ENCODE measurements at places on chromosomes 2 and 18.
A peak's percentile ranks its signal among the peaks of the same experiment; 100 is the strongest.

GRCh38 chr2:11419781-11420180, 46.2 kb downstream of the E2F6 start:
- DNase-seq: no peak

- DNase-seq: peak; percentile 6
Measured at GRCh38 chr2:120963997-120964705, 228.5 kb downstream of the GLI2 start.

GRCh38 chr18:21762181-21762772, 21.7 kb downstream of the MIB1 start:
- no peak for DNase-seq

- no peak for DNase-seq
Measured at GRCh38 chr2:212295571-212295970, 243.0 kb downstream of the ERBB4 start.

DNA sequence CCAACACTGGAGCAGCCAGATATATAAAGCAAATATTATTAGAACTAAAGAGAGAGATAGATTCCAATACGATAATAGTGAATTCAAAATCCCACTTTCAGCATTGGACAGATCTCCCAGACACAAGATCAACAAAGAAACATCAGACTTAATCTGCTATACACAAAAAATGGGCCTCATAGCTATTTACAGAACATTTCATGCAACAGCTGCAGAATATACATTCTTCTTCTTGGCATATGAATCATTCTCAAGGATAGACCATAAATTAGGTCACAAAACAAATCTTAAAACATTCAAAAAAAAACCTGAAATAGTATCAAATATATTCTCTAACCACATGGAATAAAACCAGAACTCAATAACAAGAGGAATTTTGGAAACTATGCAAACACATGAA, 23.8 kb upstream of the BAZ2B start:
- DNase-seq: no peak

DNA sequence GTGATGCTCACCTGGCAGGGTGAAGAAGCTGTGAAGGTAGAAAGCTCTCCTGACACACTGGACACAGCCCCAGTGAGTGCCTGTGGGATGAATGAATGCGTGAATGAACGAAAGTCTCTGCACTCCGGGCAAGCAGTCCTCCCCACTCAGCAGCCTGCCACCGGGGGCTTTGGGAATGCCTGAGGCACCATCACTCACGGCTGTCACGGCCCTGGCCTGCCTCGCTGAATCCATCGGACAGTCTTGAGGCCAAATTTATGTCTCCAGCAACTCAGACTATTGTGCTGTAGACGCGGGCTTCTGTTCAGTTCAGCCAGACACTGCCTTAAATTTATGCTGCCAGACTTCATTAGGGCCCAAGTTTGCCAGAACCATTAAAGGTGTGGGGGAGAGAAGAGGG, 62.9 kb upstream of the TEX51 start:
- no peak for DNase-seq

DNA sequence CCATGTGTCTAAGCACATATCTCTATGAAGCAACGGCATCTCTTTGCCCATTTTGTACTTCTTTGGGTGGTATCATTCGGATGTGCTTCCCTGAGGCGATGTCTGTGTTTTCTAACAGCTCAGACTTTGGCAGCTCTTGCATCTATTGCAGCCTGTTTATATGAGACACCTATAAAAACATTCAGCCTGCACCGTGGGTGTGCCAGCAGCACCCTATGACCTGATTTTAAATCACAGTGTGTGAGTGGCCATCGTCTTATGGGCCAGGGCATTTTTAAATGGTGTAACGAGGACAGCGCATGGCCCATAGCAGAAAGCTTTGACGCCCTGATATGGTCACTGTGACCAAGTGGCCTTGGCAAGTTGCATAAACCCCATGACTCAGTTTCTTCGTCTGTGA, 12.9 kb downstream of the NPAS2 start:
- DNase-seq: no peak

DNA sequence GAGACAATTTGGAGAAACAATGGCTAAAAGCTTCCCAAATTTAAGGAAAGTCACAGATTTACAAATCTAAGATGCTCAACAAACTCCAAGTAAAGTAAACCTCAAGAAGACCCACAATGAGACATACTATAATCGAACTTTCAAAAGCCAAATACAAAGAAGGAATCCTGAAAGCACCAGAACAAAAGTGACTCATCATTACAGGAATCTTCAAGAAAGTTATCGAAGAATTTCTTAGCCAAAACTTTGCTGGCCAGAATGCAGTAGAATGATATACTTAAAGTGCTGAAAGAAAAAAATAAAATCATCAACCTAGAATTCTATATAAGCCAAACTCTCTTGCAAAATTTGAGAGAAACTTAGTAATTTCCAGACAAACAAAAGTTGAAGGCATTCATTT, 106.5 kb upstream of the TMEM200C start:
- DNase-seq: no peak

- peak; percentile 16 for DNase-seq
Measured at GRCh38 chr2:108184419-108184818, 55.3 kb upstream of the SULT1C3 start.

- DNase-seq: no peak
Measured at GRCh38 chr18:44914028-44914427, 233.3 kb downstream of the SETBP1 start.

DNA sequence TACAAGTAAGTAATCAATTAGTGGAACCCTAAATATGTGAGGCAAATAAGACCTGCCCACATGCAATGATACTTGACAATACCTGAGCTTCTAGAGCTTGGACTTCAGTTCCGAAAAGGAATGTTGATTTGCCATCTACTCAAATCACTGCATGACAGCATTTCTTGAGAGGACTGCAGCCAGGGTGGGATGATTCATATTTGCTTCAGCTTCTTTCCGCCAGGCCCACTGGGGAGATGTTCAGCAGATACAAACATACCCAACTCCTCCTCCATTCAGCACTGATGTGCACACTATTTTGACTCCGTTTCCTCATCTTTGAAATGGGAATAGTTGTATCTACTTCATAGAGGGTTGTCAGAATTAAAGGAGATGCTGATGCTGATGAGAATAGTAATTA, 28.8 kb upstream of the TMEM177 start:
- DNase-seq: no peak

DNA sequence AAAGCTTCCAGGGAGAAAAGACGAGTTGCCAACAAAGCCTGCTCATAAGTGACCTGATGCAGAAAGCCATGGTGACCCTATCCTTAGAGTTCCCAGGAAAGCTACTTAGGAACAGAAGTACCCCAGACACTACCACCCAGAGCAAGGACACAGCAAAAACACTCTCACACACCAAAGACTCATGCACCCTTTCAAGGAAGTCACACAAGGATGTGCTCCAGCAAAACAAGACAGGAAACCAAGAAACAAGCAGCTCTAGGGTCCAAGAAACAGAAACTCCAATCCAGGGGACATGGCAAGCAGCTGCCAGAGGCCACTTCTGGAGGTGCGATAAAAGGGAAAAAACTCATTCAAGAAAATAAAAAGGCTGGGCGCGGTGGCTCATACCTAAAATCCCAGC, 5.7 kb downstream of the KIF1A start:
- DNase-seq: no peak

- no peak for DNase-seq
Measured at GRCh38 chr2:28539118-28539541, 43.3 kb downstream of the PLB1 start.

- no peak for DNase-seq
Measured at GRCh38 chr18:78681396-78681795, 298.2 kb upstream of the SALL3 start.

- no peak for DNase-seq
Measured at GRCh38 chr18:48182779-48183178, 226.4 kb downstream of the ZBTB7C start.

DNA sequence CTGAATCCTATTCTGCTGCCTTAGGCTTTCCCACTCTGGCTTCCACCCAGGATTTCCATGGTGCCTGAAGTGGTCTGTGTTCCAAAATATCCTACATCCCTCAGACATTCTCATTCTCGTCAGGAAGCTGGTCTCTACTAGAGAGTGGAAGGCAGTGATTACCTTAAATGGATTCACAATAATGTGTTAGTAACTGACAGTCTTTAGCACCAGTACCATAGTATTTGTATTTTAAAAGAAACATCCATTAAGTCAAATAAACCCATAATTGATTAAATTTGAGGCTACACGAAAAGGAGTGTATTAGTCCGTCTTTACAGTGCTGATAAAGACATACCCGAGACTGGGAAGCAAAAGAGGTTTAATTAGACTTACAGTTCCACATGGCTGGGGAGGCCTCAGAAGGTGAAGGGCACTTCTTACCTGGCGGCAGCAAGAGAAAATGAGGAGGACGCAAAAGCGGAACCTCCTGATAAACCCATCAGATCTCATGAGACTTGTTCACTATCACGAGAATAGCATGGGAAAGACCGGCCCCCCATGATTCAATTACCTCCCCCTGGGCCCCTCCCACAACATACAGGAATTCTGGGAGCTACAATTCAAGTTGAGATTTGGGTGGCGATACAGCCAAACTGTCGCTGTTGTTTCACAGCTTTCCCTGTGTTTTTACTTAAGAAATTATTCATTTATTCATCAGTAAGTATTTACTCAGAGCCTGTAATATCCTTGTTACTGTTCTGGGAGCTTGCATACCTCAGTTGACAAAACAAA, 306.5 kb downstream of the STK39 start:
- no peak for DNase-seq

- DNase-seq: no peak
Measured at GRCh38 chr2:110726285-110726684, 6.1 kb upstream of the ACOXL start.

DNA sequence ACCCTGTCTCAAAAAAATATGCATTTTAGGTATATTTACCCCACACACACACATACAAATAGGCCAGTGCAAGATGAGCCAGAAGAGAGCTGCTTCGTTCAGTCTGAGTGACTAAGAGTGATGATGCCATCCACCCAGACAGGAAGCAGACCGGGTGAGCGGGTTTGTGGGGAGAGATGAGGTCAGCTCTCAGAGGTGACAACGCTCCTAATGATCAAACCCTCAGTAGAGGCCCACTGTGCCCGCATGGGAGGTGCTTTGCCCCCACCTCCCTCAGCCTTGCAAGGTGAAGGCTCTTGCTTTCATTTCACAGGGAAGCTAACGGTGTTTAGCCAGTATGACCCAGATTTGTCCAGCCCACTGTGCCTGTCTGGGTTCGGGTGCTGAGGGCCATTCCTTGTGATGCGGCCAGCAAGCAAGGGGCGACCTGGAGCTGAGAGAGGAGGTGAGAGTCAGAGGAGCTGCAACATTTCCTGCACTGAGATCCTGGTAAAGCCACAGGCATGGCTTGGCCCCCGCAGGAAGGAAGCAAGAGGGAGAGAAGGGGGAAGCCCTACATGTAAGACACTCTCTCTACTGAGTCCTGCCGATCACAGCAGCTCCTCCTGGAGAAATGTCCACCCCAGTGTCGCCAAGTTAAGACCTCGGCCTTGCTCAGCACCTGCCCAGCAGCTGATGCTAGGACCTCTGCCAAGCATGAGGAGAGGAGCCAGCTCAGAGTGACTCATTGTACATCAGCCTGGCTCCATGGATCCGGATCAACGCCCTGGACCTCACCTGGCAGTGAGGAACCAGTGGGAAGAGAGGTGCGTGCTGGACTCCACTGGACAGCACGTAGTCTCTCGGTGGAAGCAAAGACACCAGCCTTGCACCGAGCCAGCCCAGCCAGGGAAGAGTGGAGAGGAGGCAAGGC, 37.0 kb downstream of the NIFK start:
- DNase-seq: peak; percentile 58

DNA sequence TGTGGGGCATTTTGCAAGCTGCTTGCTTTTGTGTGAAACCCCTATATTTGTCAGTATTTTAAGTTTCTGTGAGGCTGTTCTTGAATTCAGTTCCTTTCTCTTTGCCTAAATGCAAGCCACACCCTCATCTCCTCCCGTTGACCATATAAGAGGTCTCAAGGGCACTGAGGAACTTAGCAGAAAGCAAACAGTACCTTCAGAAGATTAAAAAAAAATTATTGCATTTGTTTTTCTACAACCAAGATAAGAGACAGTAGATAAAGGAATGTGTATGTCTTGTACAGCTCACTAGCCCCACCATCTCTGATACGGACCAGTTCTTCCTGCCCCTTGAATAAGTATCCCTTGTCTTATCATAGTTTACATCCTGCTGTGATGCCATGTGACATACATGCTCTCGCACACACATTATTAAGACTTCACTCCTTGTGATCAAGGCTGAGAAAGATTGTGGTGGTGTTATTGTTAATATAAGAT, 64.2 kb downstream of the NPAS2 start:
- DNase-seq: no peak

- no peak for DNase-seq
Measured at GRCh38 chr2:230589497-230590015, 123.1 kb upstream of the CAB39 start.

DNA sequence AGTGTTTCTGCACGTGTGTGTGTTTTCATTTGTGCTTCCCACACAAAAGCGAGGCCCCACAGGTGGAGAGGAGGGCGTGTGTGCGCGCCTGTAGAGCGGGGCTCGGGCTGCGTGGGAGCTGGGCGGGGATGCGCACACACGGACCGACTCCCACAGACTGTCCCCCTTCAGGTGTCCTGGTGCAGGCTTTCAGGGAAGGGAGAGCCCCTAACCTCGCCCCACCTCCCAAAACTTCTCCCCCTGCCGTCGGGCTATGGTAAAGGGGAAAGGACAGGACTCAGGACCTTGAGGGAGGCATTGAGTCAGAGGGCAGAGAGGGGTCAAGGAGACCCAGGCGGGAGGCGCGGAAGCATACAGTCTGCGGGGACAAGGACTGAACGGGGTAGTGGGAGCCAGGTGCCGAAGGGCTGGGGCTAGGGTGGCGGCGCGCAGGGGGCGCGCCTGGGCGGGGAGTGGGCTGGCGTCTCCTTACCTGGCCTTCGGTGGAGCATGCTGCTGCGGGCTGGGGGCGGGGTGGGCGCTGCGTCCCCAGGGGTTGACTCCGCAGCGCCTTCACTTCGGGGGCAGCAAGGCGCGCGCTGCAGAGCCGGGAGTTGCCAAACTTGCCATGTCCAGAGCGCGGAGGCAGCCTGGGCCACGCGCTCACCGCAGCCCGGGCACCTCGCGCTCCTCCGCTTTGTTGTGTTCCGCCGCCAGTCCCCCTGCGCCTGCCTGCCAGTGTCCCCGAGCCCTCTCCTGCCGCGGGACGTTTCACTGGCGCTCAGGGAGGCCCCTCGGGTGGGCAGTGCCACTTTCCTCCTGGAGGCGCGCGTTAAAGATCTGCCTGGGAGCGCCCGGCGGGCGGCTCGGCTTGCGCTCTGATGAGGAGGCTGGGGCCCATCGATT, 302.0 kb downstream of the NCKAP5 start:
- no peak for DNase-seq

DNA sequence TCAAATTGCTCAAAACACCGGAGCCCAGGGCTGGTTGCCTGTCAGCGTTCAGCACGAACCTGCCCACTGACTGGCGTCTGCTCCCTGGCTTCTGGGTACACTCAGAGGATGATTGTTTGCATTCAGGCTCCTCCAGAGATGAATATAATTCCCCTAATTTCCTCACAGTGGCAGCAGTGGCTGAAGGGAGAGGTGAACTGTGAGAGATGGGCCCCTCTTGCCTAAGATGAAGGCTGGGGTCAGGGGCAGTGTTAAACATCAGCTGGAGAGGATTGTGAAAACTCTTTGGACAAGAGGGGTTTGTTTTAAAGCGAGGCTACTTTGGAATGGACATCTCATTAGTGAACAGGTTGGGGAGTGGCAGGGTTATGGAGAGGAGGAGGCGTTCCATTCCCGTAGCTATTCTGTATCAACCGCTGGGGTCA, 31.0 kb downstream of the TCF7L1 start:
- DNase-seq: no peak

GRCh38 chr2:54577035-54577434, 120.9 kb downstream of the SPTBN1 start:
- no peak for DNase-seq
